NCI-H2081 treated with DMSO at 0.1 percent for 48 hours (cell line): ENCODE measurements at places on chromosomes 2 and 18.

DNA sequence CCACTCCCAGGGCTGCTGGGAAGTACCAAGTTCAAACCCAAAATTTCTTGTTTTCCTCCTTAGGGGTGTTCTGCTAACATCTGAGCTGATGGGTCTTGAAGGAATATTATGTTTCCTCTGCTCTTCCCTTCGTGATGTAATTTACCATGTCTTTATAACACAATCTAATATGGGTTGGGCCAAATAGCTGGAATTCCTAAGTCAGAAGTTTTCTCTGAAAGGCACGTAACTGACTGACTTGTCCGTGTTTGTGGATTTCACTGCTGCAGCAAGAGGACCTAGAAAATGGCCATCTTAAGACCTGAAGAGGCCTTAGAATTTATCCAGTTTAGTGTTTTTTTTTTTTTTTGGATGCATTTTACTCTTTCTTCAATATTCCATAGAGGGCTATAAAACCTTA is 256.7 kb downstream of the DCDC2C start:
- DNase-seq, result no peak

DNA sequence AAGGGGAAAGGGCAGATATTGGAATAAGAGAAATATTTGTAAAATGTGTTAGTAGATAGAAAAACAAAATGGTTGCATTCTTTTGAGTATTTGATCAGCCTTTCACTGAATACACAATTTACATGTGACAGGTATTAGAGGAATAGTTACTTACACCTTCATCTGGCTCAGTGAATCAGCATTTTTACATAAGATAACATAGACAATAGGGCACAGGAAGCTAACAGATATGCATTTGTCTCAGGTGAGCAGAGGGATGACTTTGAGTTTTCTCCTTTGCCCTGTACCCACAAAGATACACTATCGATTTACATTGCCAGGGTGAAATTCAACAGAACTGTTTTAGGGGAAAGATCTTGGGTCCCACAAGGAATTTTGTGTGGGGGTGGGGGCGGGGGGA is 373.1 kb upstream of the NETO1 start:
- DNase-seq, result no peak

- no peak for DNase-seq
Measured at GRCh38 chr2:112075490-112076260, 20.6 kb downstream of the TMEM87B start.

GRCh38 chr2:8257502-8257901 is 424.4 kb upstream of the ID2 start:
- DNase-seq, result no peak
